GM12878 (cell line): ENCODE measurements at places on chromosomes 12 and 14. TPM values are rescaled to one million over a fixed set of nuclear protein-coding genes. Genes with fewer than 3 reads are reported as not detected.

Gene VRTN
- total RNA-seq, result 0.05 and 0.31 TPM in 2 replicates

Gene IFNG-AS1
- 1.1 and 1.3 TPM in 2 replicates for total RNA-seq

Gene SIX4
- total RNA-seq, result 0.26 TPM in 1 of 2 replicates, not detected in the other

Gene KLRG1
- 2.1 and 2.3 TPM in 2 replicates for total RNA-seq

Gene SLC6A12
- not detected in 2 replicates for total RNA-seq

Gene RNASE2
- total RNA-seq, result not detected in 2 replicates

Gene POTEM
- not detected in 2 replicates for total RNA-seq

Gene TESPA1
- 34.4 and 37.5 TPM in 2 replicates for total RNA-seq

Gene PGF
- 1.0 and 1.1 TPM in 2 replicates for total RNA-seq

Gene FLVCR2
- 1.7 and 3.7 TPM in 2 replicates for total RNA-seq

Gene CCDC197
- total RNA-seq, result not detected in 2 replicates

Gene WIF1
- total RNA-seq, result not detected in 2 replicates

DNA sequence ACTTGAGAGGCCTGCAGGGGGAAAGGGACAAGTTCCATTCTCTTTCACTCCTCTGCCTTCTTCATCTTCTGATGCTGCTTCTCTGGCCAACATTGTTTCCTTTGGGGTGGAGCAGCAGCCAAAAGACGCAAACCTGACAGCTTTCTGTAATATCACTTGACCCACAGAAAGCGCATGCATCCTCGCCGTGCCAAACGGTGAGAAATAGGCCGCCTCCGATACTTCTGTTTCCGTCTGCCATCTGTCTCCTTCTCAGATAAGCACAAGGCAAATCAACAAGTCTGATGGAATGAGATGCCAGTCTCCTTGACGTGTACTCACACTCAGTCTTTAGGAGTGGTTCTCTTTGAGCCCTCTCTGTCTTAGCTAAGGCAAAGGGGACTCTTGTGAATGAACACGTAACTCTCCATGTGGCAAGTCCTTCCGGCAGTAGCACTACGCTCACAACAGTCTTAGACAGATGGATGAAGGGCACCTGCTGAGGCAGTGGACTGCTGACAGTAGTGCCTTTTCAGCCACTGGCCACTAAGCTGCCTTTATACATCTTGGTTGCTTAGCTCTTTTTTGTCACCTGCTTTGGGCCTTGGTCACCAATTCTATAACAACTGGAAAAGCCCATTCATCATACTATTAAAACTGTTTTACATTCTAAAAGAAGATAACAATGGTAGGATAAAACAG lies 214.1 kb downstream of the FBXL14 start:
- no peak for DNase-seq

GRCh38 chr12:62625228-62625627 lies 158.6 kb downstream of the MON2 start:
- DNase-seq, result no peak

GRCh38 chr12:109236257-109236656 lies 72.8 kb downstream of the FOXN4 start:
- DNase-seq, result no peak

DNA sequence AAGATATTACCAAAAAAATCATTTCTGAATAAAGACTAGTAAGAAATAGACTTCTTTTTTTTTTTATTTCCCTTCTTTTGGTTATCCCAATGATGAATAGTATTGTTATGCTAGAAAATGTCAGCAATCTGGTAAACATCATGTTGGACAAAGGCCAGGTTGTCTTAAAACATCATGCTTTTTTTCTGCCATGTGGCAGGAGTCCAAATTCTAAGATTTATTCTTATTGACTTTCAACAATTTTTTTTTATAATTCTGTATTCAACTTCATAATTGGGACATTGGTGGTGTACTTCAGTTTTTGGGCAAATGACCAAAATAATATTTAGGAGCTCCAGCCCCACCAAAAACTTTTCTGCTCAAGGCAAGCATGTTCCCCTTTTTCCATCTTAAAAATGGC lies 10.5 kb downstream of the DCN start:
- no peak for DNase-seq

DNA sequence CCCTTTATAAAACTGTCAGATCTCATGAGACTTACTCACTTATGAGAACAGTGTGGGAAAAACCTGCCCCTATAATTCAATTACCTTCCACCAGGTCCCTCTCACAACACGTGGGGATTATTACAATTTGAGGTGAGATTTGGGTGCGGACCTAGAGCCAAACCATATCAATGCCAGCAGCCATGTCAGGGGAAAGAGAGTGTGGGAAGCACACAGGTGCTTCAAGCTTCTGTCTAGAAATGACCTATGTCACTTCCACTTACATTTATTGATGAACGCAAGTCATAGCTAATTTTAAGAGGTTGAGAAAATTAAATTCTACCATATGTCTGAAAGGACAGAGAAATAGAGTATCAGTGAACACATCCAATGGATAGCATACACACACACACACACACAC lies 32.5 kb upstream of the E2F7 start:
- DNase-seq, result no peak

DNA sequence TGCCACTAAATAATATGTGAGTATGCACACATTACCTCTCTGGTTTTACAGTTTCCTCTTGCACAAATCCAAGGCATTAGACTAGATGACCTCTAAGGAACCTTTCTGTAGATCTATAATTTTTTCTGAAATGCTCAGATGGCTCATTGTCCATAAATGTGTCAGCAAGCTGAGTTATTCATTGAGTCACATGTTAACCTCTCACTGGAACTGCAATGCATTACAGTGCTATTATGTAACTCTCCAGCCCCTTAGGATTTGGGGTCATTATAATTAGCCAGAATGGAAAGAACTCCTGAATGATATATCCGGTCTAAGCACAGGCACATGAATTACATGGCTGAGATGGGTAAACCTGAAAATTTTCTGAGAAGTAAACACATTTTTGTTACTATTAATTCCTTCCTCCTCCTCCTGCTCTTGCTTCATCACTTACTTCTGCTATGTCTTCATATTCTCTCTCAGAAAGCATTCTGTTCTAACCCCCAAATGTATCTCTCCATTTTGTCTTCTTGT lies 20.3 kb upstream of the DRAM1 start:
- DNase-seq, result no peak

DNA sequence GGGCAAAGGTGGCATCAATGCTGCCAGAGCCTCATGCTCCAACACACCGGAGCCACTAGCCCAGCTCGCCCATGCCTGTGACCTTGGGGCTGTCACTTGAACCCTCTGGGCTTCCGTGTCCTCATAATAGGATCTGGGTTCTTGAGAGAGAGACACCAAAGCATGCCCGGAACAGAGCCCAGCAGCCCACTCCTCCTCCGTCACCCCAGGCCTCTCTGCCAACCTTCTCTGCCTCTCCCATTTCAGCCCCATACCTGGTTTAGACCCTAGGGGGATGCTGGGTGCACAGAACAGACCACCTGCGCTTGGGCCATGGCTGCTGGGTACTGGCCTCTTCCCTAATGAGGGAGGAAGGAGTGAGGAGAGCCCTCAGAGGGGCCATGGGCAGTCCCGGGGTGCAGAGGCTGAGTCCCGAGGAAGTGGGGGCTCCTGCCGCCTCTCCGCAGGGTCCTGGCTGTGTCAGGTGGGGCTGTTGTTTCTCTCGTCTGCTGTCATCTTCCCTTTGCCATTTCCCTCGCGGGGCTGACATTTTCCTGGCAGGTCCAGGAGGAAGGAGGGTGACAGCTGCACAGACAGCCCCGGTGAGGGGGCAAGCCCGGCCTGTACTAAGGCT lies 172.4 kb upstream of the RTL1 start:
- no peak for DNase-seq

DNA sequence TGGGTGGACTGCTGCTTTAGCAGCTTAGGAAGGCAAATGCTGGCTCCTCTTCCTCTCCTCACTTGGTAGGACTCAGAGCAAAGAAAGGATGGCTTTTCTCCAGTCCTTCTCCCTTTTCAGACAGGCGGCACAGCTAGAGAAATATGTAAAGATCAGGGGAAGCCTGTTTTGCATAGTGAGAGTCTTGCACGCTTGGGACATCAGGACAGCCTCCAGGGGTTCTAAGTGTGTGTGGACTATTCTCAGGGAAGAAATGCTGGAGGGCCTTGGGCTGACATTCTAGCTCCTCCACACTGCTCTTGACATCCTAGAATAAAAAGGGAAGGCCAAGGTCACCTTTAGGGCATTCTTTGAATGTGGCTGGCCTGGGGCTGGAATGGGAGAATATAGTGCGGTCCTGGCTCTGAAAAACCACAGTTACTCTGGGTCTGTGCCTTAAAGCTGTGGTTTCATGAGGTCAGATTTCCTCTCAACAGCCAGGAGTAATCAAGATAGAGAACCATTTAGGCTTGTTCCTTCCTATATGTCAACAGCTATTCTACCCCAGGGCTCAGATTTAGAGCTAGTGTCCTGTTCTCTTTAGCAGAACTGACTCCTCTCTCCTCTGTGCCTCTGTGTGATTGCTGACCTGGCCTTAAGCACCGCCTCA lies 24.3 kb downstream of the CMA1 start:
- DNase-seq, result no peak

GRCh38 chr14:82667006-82667405 lies 1133.4 kb upstream of the SEL1L start:
- DNase-seq, result no peak

GRCh38 chr12:66976526-66976925 lies 292.6 kb upstream of the CAND1 start:
- no peak for DNase-seq

GRCh38 chr12:52581066-52581465 lies 7.4 kb upstream of the KRT74 start:
- no peak for DNase-seq
